ENCODE measurements at places on chromosomes 1 and 21.
A peak's percentile ranks its signal among the peaks of the same experiment; 100 is the strongest.

GRCh38 chr1:4305526-4306301, 348.7 kb upstream of the AJAP1 start:
- DNase-seq, result no peak

GRCh38 chr1:245458234-245458633, 303.4 kb downstream of the KIF26B start:
- no peak for DNase-seq

DNA sequence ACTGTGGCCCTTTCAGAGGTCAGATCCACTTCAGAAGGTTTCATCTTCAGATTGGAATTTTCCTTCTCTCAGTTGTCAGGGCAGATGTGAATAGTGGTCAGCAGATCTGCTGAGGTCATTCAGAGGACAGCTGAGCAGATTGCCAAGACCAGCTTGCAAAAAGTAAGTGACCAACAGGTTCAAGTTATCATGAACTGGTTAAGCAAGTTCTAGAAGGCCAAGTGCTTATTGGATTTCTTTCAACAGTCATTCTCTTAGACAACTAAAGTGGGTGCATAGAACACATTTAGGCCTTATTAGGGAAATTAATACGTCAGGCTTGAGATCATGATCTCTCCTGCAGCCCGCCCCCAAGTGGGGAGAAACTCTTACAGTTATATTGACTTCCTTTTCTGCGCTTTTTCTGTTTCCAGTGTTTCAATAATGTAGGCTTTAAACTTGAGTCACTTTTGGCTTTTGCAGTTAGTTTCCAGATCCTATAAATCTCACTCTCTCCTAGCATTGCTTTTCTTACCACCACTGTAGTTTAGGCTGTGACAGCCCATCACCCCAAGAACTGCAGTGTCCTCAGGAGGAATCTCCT, 96.4 kb downstream of the C1orf21 start:
- DNase-seq, result peak; percentile 69

- no peak for DNase-seq
Observed at GRCh38 chr1:115140442-115141144, 51.3 kb upstream of the TSPAN2 start.

DNA sequence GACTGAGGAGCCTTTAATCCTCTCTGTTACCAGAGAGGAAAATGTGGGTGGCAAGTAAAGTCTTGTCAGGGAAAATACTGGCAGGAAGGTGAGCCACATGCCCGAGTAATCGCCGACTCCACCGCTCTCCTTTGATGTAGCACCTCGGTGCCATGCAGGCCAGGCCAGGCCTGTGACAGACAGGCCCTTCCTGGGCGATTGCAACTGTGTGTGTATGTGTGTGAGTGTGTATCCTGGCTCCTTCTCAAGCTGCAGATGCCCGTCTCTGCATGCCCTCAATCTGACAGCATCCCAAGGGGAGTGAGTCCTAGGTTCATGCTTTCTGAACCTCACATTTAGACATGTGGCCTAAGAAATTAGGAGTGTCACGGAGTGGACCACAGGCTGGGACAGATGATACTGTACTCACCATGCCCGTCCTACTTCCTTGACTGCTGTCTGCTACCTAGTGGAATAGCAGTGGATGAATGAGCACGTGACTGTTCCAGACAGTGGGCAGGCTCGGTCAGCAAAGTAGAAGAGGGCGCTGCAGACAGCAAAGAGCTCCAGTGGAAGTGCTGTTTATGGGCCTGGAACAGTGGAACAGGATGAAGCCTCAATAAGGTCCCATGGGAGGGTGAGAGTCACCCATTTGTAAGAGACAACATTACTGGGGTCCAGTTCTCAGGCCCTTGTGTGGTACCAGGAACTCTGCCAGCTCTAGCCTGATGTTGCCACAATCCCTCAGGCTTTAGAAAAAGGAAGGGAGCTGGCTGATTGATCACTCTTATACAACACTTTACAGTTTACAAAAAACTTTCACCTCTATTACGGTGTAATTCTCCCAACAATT, 25.3 kb downstream of the SERTAD4 start:
- no peak for DNase-seq
